ENCODE measurements at places on chromosomes 5 and 9.

- no peak for DNase-seq
Observed at GRCh38 chr5:30398423-30398822, 795.1 kb upstream of the CDH6 start.

DNA sequence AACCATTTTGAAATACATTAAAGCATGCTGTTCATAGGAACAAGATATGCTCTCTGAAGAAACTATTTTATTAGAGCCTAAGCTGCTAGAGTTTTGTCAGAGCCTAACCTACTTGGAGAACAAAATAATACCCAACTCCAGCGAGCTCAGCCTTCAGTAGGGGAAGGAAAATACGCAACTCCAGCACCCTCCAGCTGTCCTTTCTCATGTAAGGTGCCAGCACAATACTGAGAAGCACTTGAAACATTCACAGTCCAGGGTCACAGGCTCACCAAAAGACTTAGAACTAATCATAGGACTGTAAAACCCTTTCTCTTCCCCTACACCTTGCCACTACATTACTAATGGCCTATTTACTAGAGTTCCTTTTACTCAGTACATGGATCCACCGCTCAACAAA, 18.9 kb downstream of the DPYSL3 start:
- DNase-seq: no peak

DNA sequence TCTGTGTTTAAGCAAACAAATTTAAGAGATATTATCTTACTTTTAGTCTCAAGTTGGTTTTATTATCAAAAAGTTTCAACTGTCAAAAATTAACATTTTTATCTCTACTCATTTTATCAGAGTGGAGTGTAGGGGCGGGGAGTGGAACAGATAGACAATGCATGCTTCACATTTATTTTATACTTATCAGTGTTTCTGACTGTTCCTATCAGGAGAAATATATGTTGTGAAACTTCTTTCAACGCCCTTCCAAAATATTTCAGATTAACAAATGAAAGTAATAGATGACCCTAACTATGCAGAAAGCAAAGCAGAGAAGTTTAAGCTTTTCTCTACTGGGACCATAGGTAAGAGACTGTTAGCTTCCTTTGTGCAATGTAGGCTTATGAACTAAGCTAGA, 44.9 kb upstream of the MAST4 start:
- DNase-seq: no peak

GRCh38 chr9:34547960-34548611, 25.3 kb upstream of the ENHO start:
- DNase-seq: peak; percentile 32

- no peak for DNase-seq
Observed at GRCh38 chr9:84916769-84917168, 247.2 kb downstream of the NTRK2 start.

DNA sequence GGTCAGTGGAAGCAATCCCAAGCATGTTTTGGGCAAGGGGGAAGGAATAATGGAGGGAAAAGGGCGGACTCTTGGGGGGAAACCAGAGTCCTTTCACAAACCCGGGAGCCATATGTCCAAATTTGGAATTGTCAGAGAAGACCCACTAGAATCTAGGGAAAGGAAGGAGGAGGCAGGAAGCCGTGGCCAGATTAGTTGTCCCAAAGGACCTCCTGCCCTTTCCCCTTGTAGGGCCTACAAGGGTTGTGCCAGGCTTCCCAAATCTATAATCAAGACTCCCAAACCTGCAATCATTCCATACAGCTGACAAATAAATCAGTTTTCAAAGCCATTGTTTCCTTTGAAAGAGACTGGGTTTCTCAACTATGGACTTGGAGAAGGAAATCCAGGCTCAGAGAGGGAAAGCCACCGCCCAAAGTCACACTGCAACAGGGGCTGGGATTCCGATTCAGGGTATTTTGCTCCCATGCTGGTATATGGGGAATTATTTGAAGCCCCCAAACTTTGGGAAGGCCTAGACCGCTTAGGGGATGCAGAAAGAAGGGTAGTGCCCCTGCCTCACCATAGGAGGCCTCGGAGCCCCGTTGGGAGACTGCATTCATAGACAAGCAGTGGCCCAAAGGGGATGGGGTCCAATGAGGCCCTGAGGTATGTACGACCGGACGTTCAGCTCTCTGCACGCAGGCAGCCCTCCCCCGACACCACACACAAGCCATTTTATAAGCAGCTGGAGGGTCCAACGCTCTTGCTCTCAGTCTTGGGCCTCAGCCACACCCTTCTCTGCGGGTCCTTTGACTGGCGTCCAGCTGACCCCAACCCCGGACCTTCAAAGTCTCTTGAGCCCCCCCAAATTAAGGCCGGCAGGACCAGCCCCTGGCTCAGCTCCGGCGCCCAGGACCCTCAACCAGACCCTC, 815 bp downstream of the ANXA6 start:
- peak; percentile 48 for DNase-seq

- peak; percentile 79 for DNase-seq
Observed at GRCh38 chr9:23672151-23672550, 153.9 kb downstream of the ELAVL2 start.

DNA sequence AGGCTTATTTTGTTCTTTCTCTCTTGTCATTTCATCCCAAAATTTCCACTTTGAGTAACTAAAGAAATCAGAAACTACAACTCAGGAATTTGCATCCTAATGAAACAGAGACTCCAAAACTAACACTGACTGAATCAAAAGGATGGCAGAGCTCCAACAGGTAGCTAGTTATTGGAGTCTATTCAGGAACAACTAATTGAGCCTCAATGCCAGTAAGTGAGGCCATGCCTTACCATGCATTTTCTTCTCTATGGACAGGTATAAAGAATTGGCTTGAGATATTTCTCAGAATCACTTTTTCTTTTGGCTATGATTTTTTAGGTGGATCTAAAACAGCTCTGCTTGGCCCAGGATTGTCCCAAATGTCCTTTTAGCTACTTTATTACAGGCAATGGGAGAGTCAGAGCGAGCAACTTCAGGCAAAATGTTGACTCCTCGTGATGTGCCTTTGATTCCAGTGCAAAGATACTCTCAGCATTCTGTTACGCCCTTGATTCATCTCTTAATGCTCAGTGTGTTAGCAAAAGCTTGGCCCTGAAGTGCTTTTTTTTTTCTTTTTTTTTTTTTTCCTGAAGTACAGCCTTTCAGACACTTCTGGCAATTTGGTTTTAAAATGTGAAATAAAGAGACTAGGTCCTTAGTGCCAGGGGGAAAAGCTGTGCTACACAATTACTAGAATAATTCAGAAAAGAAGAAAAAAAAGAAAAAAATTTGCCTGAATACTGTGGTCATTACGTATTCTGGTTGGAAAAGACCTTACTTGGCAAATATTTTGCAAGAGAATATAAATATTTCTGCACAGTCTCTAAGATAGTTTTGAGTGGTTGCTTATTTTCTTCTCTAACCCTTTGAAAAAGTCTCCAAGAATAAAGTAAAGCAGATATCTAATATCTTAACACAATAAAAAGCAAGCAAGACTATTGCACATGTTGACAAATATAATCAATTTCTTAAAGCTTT, 423.7 kb downstream of the ANXA1 start:
- no peak for DNase-seq

DNA sequence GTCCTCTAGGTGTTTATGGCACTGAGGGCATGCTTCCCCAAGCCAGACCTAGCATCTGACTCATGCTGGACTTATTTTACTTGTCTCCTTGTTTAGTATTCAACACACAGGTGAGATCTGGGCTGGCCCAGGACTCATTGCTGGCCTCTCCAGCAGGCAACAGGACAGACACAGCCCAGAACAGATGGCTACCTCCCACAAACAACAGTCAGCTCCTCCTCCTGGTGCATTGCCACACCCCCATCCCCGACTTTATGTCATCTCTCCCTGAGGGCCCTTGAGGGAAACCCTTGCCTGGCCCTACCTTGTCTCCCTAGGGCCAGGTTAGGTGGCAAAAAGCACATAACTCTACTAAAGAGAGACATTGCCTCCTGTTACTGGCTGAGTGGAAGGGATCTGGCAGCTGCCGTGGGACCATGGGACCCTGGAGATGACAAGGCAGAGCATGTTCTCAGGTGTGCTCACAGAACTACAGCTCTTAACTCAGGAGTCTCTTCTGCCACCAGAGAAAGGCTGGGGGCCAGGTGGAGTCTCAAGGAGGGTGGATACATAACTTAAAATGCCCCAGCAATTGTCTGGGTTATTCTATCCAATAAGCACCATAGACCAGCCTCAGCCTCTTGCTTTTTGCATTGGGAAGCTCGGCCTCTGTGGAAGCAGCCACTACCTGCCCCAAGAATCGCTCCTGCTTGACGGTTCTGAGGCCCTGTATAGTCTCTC, 2.3 kb downstream of the ACSL6 start:
- DNase-seq: peak; percentile 24

DNA sequence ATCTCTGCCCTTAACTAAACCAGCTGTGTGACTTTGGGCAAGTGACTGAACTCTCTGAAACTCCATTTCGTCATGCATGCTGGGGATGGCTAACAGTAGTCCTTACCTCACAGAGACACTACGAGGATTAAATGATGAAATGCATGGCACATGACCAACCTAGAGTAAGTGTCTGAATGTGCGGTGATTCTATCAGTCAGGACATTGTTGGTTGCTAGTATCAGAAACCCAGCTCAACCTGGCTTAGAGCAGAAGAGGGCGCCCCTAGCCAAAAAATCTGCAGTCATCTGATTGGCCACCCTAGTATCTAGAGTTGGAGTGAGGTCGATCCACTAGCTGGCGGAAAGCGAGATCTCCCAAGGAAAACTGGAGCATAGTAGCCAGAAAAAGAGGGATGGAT, 25.2 kb downstream of the NEURL1B start:
- DNase-seq: no peak

GRCh38 chr9:83242066-83242465, 179.1 kb upstream of the RASEF start:
- no peak for DNase-seq

GRCh38 chr9:97563458-97564135, 62.1 kb downstream of the TMOD1 start:
- DNase-seq: no peak

- no peak for DNase-seq
Observed at GRCh38 chr9:95189251-95190098, 128.0 kb downstream of the FANCC start.

DNA sequence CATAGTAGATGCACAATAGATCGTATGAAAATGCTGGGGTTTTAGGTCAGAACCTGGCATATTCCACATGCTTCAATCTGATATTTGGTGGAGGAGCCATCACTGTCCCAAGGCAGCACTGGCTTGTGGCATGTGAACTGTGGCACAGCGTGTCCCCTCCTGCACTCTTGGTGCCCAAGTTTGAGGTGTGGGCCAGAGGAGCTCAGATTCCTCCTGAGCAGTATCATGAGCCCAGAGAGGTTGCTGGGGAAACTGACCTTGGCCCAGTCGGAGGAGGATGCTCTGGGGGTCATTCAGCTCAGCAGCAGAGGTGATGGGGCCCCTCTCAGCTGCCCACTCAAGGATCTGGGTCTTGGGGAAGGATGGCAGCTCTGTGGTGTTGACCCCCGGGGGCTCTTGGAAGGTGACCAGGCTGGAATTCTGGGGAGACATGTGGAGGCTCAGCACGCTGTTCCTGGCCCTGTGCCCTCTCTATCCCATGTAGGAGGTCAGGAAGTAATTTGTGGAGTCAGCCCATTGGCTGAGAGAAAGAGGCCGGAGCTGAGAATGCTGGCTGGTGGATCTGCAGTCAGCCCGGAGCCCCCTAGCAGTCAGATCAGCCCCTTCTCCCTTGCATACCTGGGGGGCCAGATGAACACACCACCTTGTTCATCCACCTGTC, 23.7 kb downstream of the FPGS start:
- DNase-seq: no peak

DNA sequence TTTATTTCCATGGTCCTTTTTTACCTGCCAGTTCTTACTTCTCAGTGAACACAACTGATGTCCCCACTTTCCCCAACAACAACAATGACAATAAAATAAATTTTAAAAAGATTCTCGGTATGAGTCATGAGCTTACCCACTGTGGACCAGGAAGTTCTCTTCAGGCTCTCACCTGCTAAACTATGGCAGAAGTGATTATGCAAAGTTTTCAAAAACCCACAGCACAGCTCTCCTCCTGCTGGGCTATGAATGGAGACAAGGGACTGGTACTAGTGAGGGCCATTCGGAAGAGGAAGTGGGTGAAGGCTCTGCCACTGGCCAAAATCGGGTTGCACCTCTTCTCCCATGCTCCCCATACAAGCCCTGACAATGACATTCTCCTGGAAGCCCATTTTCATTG, 429.4 kb downstream of the PIK3R1 start:
- DNase-seq: no peak

GRCh38 chr5:15864536-15865215, 314.9 kb downstream of the MARCHF11 start:
- no peak for DNase-seq

GRCh38 chr5:14364096-14364495, 217.5 kb upstream of the OTULINL start:
- DNase-seq: no peak

DNA sequence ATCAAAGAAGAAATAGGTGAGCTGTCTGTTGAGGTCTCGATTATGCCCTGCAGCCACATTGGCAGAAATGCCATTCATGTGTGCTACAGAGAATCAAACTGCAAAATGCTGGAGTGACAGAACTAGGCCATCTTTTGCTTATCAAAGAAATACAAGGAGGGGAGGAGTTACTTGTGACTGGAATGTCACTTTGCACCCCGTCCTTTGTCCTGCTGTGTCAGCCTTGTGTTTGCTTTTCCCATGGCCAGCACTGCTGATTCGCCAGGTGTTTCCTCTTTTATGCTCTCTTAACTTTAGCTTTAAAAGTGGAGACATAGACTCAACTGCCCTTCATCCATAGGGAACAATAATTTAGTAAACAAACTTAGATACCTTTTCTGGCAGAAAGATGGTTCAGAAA, 54.3 kb downstream of the SLC46A2 start:
- no peak for DNase-seq

DNA sequence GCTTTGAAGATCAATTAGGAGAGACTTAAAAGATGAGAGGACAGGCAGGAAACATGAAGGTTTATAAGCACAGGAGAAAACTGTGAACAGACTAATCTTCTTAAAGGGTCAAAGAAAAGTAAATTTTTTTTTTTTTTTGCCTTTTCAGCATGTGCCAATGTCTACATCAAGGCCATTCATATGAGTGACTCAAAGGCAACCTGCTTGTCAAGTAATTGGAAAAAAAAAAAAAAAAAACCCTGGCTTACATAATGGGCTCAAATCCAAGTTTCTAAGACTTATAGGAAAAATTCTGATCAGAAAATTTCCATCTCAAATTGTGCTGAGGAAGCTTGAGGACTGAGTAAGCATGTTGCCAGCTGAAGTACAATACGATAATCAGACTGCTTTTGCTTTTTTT, 15.9 kb downstream of the PPP2R2B start:
- no peak for DNase-seq

GRCh38 chr5:57687596-57687995, 205.0 kb upstream of the ACTBL2 start:
- DNase-seq: no peak

GRCh38 chr5:148968311-148968710, 94.6 kb downstream of the SH3TC2 start:
- no peak for DNase-seq

GRCh38 chr9:100324594-100325200, 28.0 kb downstream of the TEX10 start:
- no peak for DNase-seq
